NCI-H460 (cell line): ENCODE measurements at places on chromosomes 13 and 19.

GRCh38 chr13:102903659-102904407, 58.0 kb downstream of the ERCC5 start:
- DNase-seq = no peak

DNA sequence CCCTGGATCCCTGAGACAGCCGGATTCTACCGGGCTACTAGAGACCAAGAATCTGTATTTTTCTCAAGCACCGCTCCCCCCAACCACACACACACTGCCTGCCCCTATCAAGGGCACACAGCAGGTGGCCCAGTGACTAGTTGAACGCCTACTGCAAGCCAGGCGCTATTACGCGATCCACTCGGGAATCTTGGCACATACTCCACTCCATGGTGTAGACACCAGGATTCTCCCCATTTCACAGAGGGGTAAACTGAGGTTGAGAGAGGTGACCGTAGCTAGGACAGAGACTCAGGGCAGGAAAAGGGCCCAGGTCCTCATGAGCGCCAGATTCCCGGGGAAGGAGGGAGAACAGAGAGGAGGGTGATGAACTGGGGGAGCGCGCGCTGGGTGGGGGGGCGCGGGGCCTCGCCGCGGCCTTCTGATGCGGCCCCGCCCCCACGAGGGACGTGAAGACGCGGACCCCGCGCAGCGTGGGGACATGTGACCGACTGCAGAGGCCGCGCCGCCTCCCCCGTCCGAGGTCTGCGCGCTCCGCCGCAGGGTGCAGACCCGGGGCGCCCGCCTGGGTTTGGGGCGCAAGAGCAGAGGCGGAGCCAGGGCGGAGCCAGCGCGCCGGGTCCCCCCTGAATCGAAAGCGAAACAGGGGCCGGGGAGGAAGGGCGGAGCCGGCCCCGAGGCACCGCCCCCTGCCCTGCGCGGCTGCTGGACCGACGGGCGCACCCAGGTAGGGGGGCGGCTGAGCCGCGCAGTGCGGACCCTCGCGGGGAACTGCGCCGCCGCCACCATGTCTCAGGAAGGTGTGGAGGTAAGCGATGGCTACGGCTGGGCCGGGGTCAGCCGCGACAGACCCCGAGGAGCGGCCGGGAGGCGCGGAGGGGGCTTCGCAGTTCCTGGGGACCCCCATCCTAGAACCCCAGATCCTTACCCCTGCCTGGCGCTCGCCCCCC, at the start of gene SHFL:
SHFL (plus strand) TSS at position 677 of the 950 bp plus-strand sequence; CDS start at position 788, 111 bp downstream.
- DNase-seq = peak; percentile 33

GRCh38 chr19:33267706-33268105, 34.6 kb downstream of the CEBPA start:
- DNase-seq = no peak

GRCh38 chr19:31781542-31781941, 432.3 kb upstream of the TSHZ3 start:
- DNase-seq = no peak

- no peak for DNase-seq
Observed at GRCh38 chr19:5541456-5541855, 26.3 kb downstream of the TINCR start.

GRCh38 chr13:91242652-91243051, 104.8 kb upstream of the MIR17HG start:
- no peak for DNase-seq

- no peak for DNase-seq
Observed at GRCh38 chr19:19774354-19775033, 41.6 kb upstream of the ZNF14 start.

DNA sequence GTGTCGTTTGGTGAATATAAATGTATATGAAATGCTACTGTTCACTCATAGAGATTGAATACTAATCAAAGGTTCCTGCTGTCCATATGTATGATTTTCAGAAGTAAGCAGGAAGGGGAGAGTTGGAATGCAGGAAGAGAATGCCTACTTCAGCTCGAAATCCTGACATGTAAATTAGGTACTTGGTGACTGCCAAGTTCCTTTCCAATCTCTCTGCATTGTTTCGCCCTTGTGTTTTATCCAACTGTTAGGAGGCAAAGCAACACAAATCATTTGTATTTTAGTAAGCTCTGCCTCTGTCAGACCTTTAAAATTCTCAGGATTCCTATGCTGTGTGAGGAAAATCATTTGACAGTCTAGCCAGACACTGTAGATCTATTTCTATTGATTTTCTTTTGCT, 9.0 kb downstream of the STARD13 start:
- no peak for DNase-seq

DNA sequence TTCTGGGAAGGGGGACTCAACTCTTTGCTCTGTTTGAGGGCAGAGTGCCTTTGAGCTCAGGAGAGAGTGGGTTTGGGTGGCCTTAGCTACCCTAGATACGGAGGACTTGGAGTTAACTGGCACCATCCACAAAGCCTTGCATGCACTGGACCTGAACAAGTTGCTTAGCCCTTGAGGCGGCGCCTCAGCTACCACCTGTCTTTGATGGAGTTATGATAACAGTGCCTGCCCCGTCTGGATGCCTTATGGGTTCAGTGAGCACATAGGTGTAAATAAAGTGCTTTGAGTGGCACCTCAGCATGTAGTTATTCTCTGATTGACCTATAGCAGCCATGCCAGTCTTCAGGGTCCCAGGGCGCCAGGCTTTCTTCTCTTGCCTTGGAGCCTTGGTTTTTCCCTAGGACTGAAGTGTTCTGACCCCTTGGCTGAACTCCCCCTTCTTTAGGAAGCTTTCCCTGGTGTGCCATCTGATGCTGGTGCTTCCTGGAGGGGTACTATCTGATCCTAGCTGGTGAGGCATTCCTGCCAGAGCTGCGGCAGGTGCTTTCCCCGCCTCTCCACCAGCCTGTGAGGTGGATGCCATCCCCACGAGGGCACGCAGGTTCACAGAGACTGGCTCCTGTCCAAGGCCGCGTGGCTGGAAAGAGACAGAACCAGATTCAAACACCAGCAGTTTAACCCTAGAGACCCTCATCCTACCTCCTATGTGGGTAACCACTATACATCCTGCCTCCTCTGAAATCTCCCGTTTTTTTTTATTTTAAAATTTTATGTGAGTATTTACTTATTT, 5.8 kb downstream of the BCKDHA start:
- no peak for DNase-seq

- DNase-seq = no peak
Observed at GRCh38 chr13:53206455-53206854, 177.8 kb downstream of the OLFM4 start.

- DNase-seq = no peak
Observed at GRCh38 chr13:71242201-71242600, 624.8 kb downstream of the DACH1 start.

DNA sequence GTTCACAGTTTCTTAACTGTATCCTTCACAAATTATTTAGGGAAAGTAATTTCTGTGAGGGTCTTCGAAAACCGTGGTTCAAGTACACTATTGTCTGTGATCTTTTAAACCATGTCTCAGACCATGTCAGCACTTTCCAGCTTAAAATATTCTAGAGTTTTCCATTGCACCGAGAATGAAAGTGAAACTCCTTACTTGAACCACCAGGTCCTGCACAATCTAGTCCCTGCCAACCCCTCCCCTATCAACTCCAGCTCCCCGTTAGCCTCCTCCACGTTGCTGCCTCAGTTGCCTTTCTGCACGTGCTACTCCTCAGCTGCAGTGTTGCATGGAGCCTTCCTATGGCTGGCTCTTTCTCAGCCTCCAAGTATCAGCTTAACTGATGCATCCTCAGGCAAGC, 7.2 kb upstream of the STARD13 start:
- DNase-seq = no peak

- peak; percentile 29 for DNase-seq
Observed at GRCh38 chr13:108508263-108508662, 121.1 kb upstream of the MYO16 start.

DNA sequence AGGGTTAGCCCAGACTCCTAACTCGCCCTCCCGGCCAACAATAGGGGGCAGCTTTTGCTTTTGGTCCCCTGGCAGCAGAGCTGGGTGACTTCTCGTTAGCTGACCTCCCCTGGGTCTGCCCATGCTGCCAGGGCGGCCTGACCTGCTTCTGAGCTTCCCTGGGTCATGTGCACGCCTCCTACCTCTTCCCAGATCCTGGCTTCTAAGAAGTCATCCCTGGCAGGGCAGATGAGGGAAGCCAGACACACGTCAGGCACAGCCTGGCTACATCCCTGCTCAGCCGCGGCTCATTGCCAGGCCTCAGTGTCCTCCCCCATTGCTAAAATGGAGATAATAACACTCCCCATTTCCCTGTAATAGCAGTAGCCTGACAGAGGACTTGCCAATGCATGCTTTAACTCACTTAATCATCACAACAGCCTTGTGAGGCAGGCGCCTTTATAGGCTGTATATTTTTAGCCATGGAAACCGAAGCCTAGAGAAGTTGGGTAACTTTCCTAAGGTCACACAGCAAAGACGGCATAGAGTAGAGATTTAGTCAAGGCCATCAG, 2.1 kb downstream of the KCNK6 start:
- DNase-seq = no peak
